CD4-positive, alpha-beta T cell treated with Interleukin-15 for 1 hour (primary cell): ENCODE measurements at places on chromosomes 4 and X.

GRCh38 chrX:69107231-69107739 is 58.0 kb downstream of the PJA1 start:
- DNase-seq, result no peak

DNA sequence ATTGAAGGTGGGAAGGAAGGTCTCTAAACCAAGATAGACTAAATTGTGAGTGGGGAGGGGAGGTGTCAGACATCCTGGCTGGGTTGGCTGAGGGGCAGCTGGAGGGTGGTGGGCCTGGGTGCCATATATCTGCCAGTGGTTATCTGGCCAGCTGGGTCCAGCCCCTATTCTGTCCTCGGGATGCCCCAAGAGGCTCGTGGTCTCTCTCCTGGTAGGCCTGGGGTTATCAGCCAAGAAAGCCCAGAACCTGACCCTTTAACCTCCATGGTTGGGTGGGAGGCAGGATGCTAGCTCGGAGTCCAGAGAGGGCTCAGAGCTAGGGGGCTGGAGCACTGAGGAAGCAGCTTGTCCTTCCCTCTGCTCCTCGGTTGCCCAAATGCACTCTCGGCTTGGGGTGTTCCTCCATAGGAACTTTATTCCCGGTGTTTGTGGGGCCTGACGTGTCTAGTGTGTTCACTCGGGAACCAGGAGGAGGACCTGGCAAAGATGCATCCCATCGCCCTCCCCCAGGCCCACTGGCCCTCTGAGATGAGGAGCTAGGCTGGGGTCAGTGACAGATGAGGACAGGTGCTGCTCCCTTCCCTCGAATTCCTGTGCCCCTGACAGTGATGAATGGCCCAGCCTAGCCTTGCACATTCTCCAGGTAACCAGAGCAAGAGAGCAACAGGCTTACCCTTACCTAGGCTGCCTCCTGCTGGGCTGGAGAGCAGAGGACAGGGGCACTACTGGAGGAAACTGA is 5.2 kb upstream of the EFNB1 start:
- DNase-seq, result no peak

DNA sequence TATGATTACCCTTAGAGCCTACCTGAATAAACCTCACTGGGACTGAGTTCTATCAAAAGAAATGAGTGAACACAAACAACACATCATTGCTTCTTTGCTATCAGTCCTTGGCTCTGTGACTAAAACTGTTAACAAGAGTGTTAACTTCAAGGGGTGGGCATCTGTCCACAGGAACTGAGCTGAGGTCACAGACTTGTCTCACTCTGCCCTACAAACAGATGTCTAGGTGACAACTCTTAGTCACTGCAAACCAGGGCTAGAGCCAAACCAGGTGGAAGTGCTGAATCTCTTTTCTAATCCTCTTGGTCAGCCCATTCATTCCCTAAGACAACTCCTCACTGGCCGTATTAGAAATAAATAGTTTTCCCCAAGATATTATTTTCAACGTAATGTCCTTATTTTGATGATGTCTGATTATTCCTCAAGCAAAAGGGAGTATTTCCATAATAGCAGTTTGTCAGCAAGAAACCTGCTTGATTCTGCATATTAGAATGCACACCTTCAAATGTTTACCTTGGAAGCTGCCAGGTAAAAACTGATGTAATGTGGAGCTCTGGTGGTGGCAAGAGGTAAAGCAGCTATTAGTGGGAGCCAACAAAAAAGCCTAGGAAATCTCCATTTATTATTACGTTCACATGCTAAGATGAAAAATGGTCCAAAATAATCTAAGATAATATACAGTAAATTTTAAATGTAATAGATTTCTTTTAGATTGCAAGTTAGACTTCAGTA is 4.0 kb downstream of the COL25A1 start:
- DNase-seq, result no peak

GRCh38 chr4:36165631-36166005 is 78.7 kb downstream of the ARAP2 start:
- no peak for DNase-seq

DNA sequence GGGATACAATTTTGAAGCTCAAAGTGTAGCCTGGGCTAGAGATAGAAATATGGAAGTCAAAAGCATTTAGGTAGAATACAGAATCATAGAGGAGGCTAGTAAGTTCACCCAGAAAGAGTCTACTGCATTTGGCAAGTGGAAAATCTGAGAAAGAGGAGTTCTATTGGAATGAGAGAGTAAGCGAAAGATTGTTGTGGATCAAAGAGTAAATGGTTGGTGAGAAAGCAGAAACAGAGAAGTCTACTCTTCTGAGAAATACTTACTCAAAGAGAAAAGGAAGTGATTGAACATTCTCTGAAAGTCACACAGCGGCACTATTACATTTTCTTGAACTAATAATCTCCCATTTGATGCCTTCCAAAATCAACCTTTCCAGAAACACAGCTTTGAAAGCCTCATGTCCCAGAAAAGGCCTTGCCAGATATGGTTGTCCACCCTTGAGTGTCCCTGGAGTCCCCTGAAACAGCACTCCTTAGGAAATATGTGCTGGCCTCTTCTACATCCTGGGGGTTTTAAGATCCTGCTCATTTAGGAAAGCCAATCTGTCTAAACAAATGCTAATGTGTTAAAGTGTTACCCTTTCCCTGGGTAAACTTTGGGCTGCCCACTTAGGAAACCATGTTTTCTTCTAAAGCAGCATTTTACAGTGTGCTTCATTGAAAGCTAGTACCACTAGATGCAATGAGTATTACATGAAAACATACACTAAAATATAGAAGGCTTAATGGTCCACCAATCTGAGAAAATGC is 132.6 kb downstream of the INPP4B start:
- no peak for DNase-seq

DNA sequence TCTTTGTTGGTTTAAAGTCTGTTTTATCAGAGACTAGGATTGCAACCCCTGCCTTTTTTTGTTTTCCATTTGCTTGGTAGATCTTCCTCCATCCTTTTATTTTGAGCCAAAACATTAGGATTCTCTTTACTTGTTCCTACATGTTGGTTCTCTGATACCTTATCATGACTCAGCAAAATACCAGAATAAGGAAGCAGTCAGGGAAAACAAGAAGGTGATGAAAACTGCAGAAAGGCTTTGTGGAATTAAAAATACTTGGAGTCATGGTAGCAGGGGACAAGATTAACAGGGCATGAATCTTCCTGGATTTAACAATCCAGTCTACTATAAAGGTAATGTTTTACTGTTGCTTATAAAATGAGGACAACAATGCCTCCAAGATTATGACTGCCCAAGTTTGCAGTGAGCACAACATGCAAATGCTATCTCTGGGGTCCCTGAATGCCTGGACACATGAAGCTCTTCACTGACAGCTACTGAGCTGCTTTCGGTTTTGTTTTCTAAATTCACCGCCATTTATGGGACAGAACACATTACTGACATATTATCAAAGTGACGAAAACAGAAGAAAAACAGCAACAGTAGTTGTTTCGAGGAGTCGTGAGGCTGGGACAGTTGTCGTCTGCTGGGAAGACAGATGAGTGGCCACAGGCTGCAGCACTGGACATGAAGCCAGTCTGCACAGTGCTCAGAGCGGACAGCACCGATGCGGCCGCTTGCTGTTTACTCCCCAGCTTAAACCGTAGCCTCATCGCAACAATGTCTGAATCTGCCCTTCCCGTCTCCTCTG is 174.5 kb upstream of the DKK2 start:
- no peak for DNase-seq

GRCh38 chr4:11404431-11404830 is 24.3 kb downstream of the HS3ST1 start:
- no peak for DNase-seq
